ENCODE measurements at places on chromosomes 1 and 21. TPM values are rescaled to one million over a fixed set of nuclear protein-coding genes. Genes with fewer than 3 reads are reported as not detected.

CFHR4 gene
- total RNA-seq, result not detected

S100A7 gene
- not detected for total RNA-seq

TRNP1 gene
- total RNA-seq, result 17.4 TPM

ESRRG gene
- not detected for total RNA-seq

LIPI gene
- total RNA-seq, result not detected

CHI3L1 gene
- 5.4 TPM for total RNA-seq

FAM72A gene
- total RNA-seq, result 7.3 TPM

SLC26A9 gene
- total RNA-seq, result not detected

SPRR3 gene
- total RNA-seq, result not detected

LCE3D gene
- not detected for total RNA-seq

EFNA1 gene
- total RNA-seq, result 1.4 TPM

SV2A gene
- total RNA-seq, result 8.7 TPM

NBPF20 gene
- total RNA-seq, result 2.3 TPM

MLLT11 gene
- 5.9 TPM for total RNA-seq

KIAA1614 gene
- total RNA-seq, result 4.5 TPM

KRTAP11-1 gene
- not detected for total RNA-seq

SMCP gene
- total RNA-seq, result not detected

ZZZ3 gene
- total RNA-seq, result 70.2 TPM

GIPC2 gene
- total RNA-seq, result 5.9 TPM

PIK3R3 gene
- 4.5 TPM for total RNA-seq

CFHR1 gene
- 0.19 TPM for total RNA-seq

TMPRSS15 gene
- not detected for total RNA-seq

CLCA4 gene
- not detected for total RNA-seq

ABCA4 gene
- 2.5 TPM for total RNA-seq

BRDT gene
- not detected for total RNA-seq

CCDC24 gene
- total RNA-seq, result 4.5 TPM

PRAMEF8 gene
- total RNA-seq, result not detected

EXTL1 gene
- total RNA-seq, result 0.58 TPM

ATAD3C gene
- total RNA-seq, result not detected

BATF3 gene
- 6.5 TPM for total RNA-seq

FALEC gene
- not detected for total RNA-seq

CR1L gene
- total RNA-seq, result not detected

TACSTD2 gene
- total RNA-seq, result 0.19 TPM

ZBTB8B gene
- under 0.01 TPM for total RNA-seq

ATAD3B gene
- total RNA-seq, result 15.8 TPM

RALGPS2 gene
- total RNA-seq, result 39.5 TPM

DYNLT5 gene
- total RNA-seq, result 2.5 TPM

GUCA2B gene
- total RNA-seq, result not detected

KLHDC9 gene
- total RNA-seq, result 0.28 TPM

SLC16A4 gene
- total RNA-seq, result 42.0 TPM

EPHB2 gene
- total RNA-seq, result 2.3 TPM

WDR3 gene
- 31.2 TPM for total RNA-seq

ADAMTSL4 gene
- 4.2 TPM for total RNA-seq

OR10R2 gene
- not detected for total RNA-seq

PLA2G4A gene
- 49.9 TPM for total RNA-seq

A3GALT2 gene
- not detected for total RNA-seq

MT1HL1 gene
- not detected for total RNA-seq

OLIG1 gene
- total RNA-seq, result not detected

Measured in regular cardiac myocyte (primary cell).